ENCODE measurements at places on chromosomes 7 and 10.

GRCh38 chr10:74521526-74521925, 304.9 kb upstream of the KAT6B start:
- no peak for DNase-seq

GRCh38 chr10:13797164-13797563, 210.4 kb downstream of the PRPF18 start:
- no peak for DNase-seq

- peak; percentile 64 for DNase-seq
Observed at GRCh38 chr10:71667387-71667752, 52.2 kb downstream of the C10orf105 start.

GRCh38 chr7:142431491-142431890, 173.6 kb upstream of the PRSS58 start:
- no peak for DNase-seq

DNA sequence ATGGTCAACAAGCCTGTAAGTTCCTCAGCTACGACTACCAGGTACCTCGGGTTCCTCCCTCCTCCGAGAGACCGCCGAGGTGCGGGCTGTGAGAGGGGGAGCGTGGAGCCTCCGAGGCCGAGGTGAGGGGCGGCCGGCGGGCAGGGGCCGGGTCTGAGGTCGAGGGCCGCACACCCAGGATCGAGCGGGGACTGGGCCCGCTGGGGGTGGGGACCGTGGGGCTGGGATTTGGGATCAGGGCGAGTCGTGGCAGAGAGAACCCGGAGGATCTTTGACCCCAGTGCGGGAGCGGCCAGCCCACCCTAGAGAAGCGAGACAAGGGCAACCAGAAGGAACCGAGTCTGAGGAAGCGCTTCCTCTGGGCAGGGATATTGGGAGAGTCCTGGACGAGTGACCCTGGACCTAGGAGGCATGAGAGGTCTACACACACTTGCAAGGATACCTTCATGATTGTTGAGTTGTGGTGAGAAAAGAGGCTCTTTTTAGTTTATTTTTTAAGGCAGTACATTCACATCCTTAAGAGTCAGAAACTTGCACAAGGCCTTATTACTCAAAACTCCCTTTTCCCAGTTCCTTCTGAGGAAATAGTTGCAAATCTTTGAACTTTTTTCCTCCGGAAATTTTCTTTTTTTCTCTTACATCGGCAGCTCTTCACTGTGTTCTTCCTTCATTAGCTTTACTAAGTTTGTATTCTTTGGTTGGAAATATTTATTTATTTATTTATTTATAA, 395 bp downstream of the ZNF487 start:
- no peak for DNase-seq

DNA sequence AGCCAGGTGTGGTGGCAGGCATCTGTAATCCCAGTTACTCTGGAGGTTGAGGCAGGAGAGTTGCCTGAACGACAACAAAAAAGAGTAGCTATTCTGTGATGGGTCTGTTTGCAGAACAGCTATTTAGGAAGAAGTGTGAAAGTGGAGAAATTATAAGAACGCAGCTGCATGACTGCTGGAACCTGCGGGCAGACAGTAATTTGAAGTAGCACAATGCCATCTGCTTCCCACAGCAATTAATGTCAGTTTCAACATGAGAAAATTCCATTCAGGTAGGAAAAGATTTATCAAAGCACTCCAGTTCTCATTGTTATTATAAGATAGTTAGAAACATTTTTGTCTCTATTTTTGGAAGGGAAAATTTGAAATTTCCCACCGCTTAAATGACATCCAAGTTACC, 21.5 kb downstream of the LAMB1 start:
- no peak for DNase-seq

- no peak for DNase-seq
Observed at GRCh38 chr10:70582793-70583668, 19.5 kb downstream of the PRF1 start.

DNA sequence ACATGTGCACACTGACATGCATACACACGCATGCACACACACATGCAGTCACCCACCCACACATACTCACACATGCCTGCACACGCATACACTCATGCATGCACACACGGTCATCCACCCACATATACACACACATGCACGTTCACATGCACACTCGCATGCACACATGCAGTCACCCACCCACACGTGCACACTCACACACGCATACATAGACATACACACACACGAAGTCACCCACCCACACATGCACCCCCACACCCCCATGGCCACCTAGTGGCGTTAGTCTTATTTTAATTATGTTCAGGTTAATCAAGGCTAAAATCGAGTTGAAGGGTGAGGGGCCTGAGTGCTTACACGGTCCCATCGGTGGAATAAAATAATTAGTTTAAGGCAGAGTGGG, 96.8 kb downstream of the DNAJB6 start:
- no peak for DNase-seq

- no peak for DNase-seq
Observed at GRCh38 chr10:24215196-24215595, 6.3 kb downstream of the KIAA1217 start.

DNA sequence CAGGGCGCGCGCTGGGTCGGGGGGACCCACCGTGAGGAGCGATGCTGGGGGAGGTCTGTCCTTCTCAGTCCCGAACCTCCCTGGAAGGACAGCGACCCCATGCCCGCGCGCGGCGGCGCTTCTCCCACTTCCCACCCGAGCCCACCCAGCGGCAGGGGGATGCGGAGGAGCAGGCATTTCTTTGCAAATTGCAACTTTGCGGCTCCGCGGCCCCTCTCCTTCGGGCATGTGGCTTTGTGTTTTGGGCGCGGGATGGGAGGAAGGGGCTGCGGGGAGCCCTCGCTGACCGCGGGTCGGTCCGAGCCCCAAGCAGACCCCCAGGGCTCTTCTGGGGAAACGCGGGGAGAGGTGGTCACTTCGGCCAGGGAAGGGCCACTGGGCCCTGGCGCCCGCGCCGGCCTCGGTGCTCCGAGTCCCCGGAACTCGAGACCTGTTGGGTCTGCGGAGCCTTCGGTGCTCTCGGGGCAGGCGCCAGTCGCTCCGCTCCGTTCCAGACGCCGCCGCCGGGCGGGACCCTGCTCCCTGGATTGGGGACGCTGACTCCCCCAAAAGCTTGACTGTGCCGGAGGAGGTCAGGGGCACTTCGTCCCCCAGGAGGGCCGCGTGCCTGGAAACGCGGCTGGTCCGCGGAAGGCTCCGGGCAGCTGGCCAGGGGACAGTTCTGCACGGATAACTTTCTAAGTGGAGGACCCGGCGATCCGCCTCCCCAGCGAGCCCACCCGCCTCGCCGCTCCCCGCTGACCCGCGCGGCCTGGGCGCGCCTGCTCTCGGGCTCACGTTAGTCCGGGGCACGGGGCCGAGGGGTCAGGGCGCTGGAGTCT, 164.2 kb upstream of the DPP6 start:
- DNase-seq: no peak

- no peak for DNase-seq
Observed at GRCh38 chr7:8175929-8176369, 86.0 kb downstream of the ICA1 start.

DNA sequence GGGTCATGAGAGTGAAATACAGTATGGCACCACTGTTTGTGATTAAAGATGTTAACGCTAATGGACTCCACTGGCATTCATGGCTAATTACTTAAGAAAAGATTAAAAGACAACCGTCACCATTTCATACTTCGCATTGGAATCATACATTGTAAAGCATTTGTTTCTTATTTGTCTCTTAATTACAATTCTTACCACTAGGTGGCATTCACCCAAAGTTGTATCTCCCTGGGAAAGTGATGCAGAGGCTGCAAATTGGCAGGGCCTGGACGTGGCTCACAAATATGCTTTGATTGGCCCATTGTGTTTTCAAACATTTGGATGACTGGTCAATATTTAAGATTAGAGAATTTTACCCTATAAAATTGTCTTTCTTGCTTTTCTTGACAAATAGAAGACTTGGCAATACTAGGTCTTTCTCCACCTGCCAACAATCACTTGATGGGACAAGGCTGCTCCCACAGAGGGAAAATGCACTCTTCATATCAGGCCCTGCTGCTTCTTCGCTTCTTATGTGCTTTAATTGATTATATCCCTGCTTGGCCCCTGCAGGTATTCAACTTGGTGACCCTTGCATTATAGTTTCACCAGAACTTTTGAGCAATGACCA, 72.1 kb upstream of the STARD3NL start:
- DNase-seq: no peak
